ENCODE measurements at places on chromosomes 3 and 15. TPM values are rescaled to one million over a fixed set of nuclear protein-coding genes. Genes with fewer than 3 reads are reported as not detected.

DNA sequence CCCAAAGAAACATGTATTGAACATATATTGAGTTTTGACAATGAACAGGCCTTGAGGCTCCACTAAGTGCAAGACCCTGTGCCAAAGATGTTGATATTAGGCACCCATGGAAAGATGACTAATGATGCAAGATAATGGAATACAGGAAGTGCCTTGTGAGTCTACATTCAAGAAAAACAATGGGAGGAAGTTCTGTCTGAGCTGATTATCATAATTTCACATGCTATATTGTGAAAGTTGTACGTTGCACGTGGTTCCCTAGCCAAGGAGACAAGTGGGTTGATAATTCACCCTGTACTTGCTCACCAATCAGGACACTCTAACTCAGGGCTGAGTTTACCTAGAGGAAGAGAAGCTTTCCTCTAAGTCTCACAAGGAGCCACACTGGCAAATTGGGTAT lies 186.9 kb upstream of the STAC start:
- DNase-seq, result no peak

GRCh38 chr15:28178290-28178689 lies 79.2 kb upstream of the OCA2 start:
- no peak for DNase-seq

GRCh38 chr3:10697918-10698317 lies 118.1 kb upstream of the SLC6A11 start:
- no peak for DNase-seq

GRCh38 chr15:69435985-69436384 lies 16.6 kb upstream of the RPLP1 start:
- DNase-seq, result no peak

GRCh38 chr15:82540984-82541431 lies 751 bp upstream of the RPS17 start:
- DNase-seq, result no peak

- no peak for DNase-seq
These were observed 177.0 kb downstream of the OR4M2 start for GRCh38 chr15:22257047-22258008.

DNA sequence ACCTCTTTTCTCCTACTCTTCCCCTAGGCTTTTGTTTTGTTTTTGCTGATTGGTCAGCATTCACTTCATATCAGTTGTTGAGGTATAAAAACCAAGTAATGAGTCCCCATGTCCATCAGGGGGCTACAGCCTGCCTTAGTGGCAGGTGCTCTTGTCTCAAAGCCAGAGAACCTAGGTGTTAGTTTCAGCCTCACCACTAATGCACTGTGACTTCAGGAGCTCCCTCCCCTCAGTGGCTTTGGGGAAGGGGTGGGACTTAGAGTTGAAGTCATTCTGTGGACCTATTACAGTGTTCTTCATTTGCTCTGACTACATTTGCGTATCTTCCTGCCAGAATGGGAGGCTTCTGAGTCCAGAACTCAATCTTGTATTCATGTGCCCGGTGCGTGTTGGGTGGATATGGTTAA lies 41.6 kb downstream of the NR2C2 start:
- no peak for DNase-seq

GRCh38 chr15:73683777-73684580 lies at the start of gene CD276:
TSS of gene CD276 (plus strand) at chr15:73684383. CDS start at chr15:73699640, 15,257 bp downstream.
- DNase-seq, result peak; percentile 46

GRCh38 chr15:26945046-26945445 lies 25.9 kb upstream of the GABRG3 start:
- DNase-seq, result no peak

DNA sequence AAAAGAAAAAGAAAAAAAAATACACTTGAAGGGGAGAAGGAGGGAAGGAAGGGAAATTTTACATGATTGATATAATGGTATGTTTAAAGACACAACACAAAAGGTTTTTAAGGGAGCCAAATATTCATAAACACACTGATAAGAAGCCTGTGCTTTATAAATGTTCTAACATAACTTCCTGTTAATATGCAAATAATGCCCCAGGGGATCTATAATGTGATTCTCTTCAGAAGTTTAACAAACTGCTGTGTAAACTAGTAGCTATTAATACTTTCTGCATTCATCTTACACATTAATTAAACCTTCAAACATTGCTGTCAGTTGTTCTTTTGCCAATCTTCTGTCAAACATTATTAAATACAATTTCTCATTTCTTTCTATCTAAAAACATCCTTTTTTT lies 231.6 kb downstream of the TJP1 start:
- no peak for DNase-seq

DNA sequence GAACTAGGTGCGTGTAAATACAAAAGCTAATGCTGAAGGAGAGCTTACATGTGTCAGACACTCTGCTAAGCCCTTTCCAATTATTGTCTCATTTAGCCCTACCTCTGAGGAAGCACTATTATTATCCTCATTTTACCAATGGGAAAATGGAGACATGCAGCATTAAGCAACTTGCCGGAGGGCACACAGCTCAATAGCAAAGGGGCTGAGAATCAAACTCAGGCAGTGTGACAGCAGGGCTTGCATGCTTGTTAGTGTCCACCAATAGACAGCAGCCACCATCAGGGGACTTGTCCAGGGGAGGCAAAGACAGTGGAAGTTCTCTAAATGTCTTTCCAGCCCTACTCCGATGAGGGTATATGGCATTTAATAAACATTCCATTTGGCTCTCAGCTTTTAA lies 548.6 kb downstream of the MAGI1 start:
- no peak for DNase-seq

Gene TEX9
- polyA plus RNA-seq, result 35.0 TPM

Gene BCL2A1
- 0.35 TPM for polyA plus RNA-seq

Gene SMCO1
- polyA plus RNA-seq, result not detected

Data from right renal cortex interstitium (tissue), 3 donors.